ENCODE measurements at places on chromosomes 5 and 9.

DNA sequence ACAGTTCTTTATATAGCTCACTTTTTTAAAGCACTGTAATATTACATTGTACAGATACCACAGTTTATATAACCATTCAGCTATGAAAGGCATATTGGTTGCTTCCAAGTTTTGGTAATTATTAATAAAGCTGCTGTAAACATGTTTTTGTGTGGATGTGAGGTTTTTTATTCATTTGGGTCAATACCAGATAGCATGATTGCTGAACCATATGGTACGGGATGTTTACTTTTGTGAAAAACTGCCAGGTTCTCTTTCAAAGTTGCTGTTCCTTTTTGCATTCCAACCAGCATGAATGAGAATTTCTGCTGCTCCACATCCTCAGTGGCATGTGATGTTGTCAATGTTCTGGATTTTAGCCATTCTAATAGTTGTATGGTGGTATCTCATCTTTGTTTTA, 439.6 kb upstream of the NMUR2 start:
- DNase-seq = no peak

DNA sequence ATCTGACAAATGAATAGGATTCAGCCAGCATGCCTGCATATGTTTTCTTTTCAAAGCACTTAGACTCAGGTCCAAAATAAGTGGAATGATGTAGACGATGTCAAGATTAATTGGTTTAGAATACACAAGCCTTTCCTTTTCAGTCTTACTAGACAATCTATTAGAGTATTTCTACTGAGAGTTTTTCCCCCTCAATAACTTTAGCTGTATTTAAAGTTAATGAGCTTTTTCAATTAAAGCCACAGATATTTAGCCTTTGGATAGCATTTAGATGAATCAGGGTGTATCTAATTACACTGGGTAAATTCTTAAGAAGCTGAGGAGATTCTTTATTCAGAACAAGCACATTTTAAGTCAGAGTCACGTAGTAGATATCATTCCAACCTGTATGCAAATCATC, 198.7 kb upstream of the MPDZ start:
- no peak for DNase-seq

DNA sequence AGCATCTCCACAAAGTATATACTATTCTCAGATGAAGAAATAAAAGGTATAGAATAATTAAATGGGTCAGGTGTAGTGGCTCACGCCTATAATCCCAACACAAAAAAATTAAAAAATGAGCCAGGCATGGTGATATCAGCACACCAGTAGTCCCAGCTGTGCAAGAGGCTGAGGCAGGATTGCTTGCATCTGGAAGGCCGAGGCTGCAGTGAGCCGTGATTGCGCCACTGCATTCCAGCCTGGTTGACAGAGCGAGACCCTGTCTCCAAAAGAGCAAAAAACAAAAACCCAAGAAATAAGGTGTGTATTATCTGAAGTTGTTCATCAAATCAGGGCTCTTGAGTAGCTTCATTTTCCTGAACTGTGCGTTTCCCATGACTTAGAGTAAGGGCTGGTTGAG, 83.2 kb upstream of the MYO10 start:
- DNase-seq = no peak

DNA sequence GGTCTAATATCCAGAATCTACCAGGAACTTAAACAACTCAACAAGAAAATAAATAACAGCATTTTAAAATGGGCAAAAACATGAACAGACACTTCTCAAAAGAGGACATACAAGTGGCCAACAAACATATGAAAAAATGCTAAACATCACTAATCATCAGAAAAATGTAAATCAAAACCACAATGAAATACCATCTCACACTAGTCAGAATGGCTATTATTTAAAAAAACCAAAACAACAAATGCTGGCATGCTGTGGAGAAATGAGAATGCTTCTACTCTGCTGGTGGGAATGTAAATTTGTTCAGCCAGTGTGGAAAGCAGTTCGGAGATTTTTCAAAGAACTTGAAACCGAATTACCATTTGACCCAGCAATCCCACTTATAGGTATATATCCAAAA, 63.1 kb downstream of the ADAMTS6 start:
- DNase-seq = no peak

GRCh38 chr5:126852091-126852571, 75.2 kb downstream of the LMNB1 start:
- peak; percentile 15 for DNase-seq

DNA sequence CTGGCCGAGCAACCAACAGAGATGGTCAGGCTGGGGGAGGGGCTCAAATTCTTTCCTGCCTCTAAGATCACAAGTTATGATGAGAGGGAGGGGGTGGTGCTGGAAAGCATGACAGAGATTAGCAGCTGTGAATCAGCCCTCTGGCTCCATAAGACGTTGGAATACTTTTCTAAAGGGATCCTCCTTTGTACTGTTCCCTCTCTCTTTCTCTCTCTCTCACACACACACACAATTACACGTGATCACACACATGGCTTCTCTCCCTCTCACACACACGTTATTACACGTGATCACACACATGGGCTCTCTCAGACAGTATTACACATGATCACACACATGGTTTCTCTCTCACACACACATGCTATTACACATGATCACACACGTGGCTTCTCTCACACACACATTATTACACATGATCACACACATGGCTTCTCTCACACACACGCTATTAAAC, at the start of gene SLC45A2:
Gene SLC45A2, minus strand, starts transcription at position 23 of the 454 bp plus-strand sequence. CDS start 110 bp downstream, outside the sequence.
- no peak for DNase-seq

- peak; percentile 53 for DNase-seq
These were observed 71.2 kb upstream of the GLIS3 start for GRCh38 chr9:4371108-4371507.

DNA sequence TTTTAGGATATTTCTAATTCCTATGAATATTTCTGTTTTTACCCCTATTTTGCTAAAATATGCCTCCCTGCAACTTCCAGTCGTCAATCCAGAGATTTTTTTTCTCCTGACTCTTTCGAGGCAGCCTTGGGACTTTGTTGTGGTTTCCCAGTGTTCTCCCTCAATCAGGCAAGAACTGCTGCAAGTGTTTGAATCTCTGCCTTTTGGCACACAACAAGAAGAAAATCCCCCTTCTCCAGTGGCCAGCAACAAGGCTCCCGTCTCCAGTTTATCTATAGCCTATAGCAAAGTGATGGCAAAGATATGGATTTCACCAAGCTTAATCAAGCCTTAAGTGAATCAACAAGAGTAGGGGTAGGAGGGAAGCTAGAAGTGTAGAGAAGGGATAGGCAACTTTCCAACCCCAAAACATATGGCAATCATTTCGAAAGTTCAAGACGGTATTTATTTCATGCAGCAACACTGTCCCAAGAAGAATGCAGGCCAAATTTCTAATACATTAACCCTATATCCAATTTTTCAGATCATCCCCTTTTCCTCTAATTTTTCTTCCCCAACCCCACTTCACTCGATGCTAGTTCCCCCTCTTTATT, 37.7 kb upstream of the PAPPA start:
- no peak for DNase-seq

- DNase-seq = no peak
These were observed 285.8 kb upstream of the PCSK5 start for GRCh38 chr9:75604661-75605060.

DNA sequence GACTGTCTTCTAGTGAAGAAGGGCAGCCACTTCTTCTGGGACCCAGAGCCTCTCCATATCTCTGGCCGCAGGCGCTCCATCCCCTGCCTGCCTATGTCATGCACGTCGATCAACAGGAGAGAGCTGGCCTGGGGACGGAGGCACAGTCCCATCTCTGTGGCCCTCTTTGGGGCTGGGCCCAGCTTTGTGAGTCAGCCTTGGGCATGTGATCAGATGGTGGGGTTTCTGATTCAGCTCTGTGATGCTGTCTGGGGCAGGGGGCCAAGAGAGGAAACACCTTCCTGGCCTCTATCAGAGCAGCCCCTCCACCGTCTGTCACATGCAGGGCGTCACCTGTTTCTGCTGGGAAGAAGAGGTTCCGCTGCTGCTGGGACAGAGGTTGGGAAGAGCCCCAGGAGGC, 72.6 kb downstream of the MVB12B start:
- DNase-seq = no peak

- peak; percentile 30 for DNase-seq
These were observed 1244.1 kb upstream of the ACO1 start for GRCh38 chr9:31140316-31140715.

GRCh38 chr5:33299621-33300208, 141.1 kb upstream of the TARS1 start:
- peak; percentile 77 for DNase-seq

- no peak for DNase-seq
These were observed 453.4 kb upstream of the GRAMD2B start for GRCh38 chr5:125969814-125970171.

GRCh38 chr5:154262342-154262741, 71.8 kb downstream of the GALNT10 start:
- no peak for DNase-seq

- DNase-seq = no peak
These were observed 10.8 kb upstream of the BICD2 start for GRCh38 chr9:92775466-92775865.

DNA sequence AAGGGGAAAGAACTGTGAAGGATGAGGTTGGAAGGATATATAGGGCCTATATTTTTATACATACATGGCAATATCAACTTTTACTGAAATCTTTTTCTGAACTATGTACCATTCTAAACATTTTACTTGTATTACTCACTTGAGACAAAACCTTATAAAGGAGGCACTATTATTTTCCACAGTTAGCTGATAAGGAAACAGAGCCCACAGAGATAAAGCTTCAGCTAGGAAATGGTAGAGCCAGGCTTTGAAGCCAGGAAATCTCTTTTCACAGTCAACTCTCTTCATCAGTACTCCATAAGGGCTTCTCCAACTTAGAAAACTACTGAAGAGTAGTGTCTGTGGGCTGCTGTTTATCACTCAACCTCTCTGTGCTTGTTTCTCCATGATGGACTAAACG, 613.7 kb downstream of the PRELID2 start:
- DNase-seq = no peak

- DNase-seq = peak; percentile 31
These were observed 319.1 kb upstream of the RGMB start for GRCh38 chr5:98454407-98454806.

GRCh38 chr9:136409557-136410455, 608 bp downstream of the ENTR1 start:
- peak; percentile 46 for DNase-seq

- DNase-seq = no peak
These were observed 56.7 kb upstream of the GCNT4 start for GRCh38 chr5:75108931-75109596.

GRCh38 chr9:96188571-96188970, 113.4 kb downstream of the HSD17B3 start:
- no peak for DNase-seq

GRCh38 chr9:104906441-104907277, 21.3 kb downstream of the ABCA1 start:
- DNase-seq = peak; percentile 87

- no peak for DNase-seq
These were observed 123.0 kb upstream of the KCNN2 start for GRCh38 chr5:114238771-114239313.

DNA sequence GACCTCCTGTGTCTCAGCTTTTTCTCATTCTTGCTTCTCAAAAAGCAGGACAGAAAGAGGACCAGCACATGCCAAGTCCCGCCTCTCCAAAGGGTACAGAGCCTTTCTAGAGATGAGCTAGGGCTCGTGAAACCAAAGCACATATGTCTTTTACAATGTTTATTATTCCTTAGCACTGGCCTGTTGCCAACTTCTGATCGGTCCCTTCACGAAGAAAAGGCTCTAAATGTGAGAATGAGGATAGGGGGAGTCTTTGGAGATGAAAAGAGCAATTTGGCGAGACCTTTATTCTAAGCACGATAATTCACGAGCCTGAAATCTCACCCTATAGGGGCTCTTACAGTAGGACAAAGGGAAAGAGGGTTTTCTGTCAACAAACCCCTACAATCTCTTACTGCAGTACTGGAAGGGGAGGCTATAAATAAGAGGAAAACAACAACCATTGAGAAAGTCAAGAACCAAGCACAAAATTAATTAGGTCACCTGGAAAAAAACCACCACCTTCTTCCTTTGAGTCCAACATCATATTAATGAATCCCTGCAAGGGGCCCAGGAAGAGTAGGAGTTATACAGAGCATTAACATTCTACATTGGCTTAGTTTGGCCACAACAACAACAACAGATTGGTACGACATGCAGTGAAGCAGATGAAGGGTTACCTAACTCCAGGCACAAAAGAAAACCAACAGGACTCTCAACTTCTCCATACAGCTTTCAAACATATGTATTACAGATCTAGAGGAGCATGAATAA, 309.5 kb downstream of the PDE4D start:
- DNase-seq = no peak

DNA sequence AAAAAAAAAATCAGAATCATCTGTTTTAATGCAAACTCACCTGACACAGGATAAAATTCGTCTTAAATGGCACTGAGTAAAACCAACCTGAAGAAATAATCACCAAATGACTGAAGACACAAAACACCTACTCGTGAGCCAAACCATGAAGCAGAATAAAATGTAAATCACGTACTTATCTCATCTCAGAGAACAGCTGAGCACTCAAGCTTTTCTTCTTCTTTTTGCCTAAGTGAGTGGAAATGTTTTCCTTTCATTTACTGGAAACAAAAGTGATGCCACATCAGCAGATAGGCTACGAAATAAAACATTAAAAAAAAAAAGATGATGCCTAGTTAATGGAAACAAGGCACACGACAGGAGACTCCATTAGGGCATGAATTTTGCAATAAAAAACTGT, 36.4 kb downstream of the ATPSCKMT start:
- no peak for DNase-seq

- no peak for DNase-seq
These were observed 98.6 kb downstream of the MRPS30 start for GRCh38 chr5:44907396-44907795.

DNA sequence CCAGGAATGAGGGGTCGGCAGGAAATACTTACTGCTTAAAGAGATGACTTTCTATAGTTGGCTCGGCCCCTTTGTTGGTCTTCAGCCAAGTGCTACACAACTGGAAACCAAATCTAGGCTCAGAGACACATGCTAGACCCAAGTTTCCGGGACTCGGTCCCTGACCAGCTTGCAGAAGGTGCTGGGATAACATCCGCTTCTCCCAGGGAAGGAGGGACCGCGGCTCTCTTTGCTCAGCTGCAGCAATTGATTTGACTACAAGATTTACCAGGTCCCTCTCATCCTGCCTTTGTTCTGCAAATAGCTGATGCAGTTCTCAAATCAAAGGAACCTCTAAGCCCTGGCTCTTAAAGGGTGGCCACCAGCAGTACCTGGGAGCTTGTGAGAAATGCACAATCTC, 314.7 kb downstream of the MLLT3 start:
- DNase-seq = no peak

DNA sequence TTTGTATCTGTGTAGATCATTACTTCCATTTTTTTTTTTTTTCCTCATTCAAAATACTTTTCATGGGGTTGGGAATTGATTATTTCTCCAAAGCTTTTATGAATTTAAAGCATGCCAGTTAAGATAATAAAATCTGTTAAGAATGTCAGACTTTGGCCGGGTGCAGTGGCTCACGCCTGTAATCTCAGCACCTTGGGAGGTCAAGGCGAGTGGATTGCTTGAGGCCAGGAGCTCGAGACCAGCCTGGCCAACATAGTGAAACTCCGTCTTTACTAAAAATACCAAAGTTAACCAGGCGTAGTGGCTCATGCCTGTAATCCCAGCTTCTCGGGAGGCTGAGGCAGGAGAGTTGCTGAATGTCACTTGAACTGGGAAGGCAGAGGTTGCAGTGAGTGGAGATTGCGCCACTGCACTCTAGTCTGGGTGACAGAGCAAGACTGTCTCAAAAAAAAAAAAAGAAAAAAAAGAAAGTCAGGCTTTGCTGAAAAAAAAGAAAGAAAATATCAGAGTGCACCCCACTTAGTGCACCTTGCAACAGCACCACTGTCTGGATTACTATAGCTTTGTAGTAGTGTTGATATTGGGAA, 18.5 kb downstream of the TBC1D2 start:
- no peak for DNase-seq

GRCh38 chr5:179287631-179288030, 57.6 kb downstream of the ADAMTS2 start:
- DNase-seq = no peak

Measured in MCF 10A (cell line).